ENCODE measurements at places on chromosomes 4 and X. TPM values are rescaled to one million over a fixed set of nuclear protein-coding genes. Genes with fewer than 3 reads are reported as not detected.

The HUWE1 gene
- 179 TPM for total RNA-seq

The TBC1D14 gene
- total RNA-seq: 52.2 TPM

DNA sequence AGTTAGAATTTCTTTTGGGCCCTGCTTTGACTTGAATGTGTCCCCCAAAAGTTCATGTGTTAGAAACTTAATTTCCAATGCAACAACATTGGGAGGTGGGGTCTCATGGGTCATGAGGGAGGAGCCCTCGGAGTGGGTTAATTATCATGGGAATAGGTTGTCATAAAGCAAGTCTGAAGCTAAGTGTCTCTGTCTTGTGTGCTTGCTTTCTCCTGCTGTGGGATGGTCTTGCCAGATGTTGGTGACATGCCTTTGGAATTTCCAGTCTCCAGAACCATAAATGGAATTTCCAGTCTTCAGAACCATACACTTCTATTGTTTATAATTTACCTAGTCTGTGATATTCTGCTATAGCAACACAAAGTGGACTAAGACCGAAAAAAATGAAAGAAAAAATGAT, 71.6 kb downstream of the RASL11B start:
- H3K27me3 ChIP-seq: no peaks in the 10 kb centered on the region
- DNase-seq: no peak
- H3K4me1 ChIP-seq: no peaks in the 10 kb centered on the region
- no peak overlapping the region for H3K27ac ChIP-seq
- no peak overlapping the region for H3K4me3 ChIP-seq
- H3K36me3 ChIP-seq: no peaks in the 10 kb centered on the region

DNA sequence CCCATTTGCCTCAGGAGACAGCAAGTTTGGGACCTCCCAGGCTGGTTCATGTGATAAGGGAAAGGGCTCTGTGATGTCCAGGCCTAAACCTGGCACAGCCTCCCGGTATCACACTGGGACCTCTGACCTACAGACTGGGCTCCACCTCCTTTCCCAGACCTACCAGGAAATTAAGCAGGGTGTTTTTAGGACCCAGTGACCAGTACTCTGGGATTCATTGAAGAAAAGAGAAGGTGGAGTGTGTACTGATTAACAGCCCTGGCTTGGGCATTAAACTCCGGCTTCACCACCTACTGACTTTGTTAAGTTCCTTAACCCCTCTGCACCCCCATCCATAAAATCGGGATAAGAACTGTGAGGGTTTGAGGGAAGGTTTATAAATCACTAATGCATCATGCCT, 28.6 kb downstream of the ASB9 start:
- H3K27ac ChIP-seq: no peak overlapping the region
- H3K4me3 ChIP-seq: no peak overlapping the region
- no peak for DNase-seq
- no peaks in the 10 kb centered on the region for H3K27me3 ChIP-seq
- no peaks in the 10 kb centered on the region for H3K4me1 ChIP-seq

- H3K36me3 ChIP-seq: no peaks in the 10 kb centered on the region
- H3K27me3 ChIP-seq: peaks cover 10% of the 10 kb centered on the region
- H3K4me3 ChIP-seq: no peak overlapping the region
- H3K27ac ChIP-seq: no peak overlapping the region
- H3K4me1 ChIP-seq: no peaks in the 10 kb centered on the region
- DNase-seq: no peak
These were observed 26.8 kb upstream of the TMEM184C start for GRCh38 chr4:147590249-147590920.
